ENCODE measurements at places on chromosomes 16 and 17. TPM values are rescaled to one million over a fixed set of nuclear protein-coding genes. Genes with fewer than 3 reads are reported as not detected.

Gene SOX15
- total RNA-seq: 6.9 TPM

Gene SLC47A1
- total RNA-seq: 2.7 TPM

DNA sequence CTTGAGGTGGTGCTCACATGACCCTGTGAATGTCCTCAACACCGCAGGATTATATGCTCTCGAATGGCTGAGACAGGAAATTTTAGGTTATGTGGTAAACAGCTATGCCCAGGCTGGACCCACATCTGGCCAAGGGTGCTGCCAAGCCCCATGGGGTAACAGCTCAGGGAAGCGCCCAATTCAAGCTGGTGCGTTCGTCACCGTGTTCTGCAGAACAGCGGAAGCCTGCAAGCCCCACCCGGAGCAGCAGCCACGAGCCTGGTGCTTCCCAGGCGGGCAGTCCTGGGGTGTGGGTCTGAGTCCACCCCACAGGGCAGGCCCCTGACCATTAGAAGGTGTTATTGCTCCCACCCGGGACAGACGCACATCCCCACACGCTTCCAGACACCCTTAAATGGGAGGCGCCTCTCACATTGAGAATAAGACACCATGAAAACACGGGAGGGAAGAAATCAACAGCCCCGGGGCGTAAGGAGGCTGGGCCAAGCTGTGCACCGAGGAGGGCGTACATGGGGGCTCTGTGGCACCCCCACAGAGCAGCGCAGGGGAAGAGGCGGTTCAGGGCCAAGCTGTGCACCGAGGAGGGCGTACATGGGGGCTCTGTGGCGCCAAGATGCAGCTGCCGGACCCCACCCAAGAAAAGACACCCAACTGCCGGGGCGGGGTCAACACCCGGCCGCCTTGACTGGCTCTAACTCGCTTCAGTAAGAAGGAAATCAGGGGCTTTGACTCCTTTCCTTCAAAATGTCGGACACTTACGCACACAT lies 2.9 kb upstream of the CYBA start:
- H3K27me3 ChIP-seq: no peaks in the 10 kb centered on the region
- peaks cover 5% of the 10 kb centered on the region for H3K4me1 ChIP-seq
- DNase-seq: no peak
- H3K36me3 ChIP-seq: peaks cover 5% of the 10 kb centered on the region

Gene ZNF263
- total RNA-seq: 24.6 TPM

Gene GCGR
- 2.9 TPM for total RNA-seq

All from endodermal cell (in vitro differentiated cells).